ENCODE measurements at places on chromosomes 6 and 20.

DNA sequence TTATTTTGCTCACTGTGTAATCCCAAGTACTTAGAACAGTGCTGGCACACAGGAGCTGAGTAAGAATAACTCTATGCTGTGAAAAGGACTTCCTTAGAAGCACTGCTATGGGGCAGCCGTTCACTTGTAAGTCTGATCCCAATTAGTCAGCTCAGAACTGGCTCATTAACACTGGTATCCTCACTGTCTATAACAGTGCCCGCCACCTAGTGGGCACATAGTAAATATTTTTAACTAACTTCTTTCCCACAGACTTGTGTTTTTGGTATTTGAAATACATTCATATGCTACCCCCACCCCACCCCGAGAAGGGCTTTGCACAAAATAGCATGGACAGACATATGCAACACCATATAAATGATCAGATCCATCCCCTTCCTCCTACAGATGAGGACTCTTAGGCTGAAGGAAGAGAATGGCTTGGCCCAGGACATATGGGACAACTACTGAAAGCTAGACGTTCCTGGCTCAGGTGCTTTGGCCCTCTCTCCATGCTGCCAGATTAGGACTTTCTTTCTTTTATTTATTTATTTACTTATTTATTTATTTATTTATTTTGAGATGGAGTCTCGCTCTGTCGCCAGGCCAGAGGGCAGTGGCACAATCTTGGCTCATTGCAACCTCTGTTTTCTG is 47.1 kb downstream of the DST start:
- no peak for DNase-seq

- no peak for DNase-seq
Measured at GRCh38 chr6:34027939-34028441, 117.9 kb downstream of the GRM4 start.

GRCh38 chr6:14035071-14035847 is 82.3 kb upstream of the CD83 start:
- DNase-seq, result no peak

DNA sequence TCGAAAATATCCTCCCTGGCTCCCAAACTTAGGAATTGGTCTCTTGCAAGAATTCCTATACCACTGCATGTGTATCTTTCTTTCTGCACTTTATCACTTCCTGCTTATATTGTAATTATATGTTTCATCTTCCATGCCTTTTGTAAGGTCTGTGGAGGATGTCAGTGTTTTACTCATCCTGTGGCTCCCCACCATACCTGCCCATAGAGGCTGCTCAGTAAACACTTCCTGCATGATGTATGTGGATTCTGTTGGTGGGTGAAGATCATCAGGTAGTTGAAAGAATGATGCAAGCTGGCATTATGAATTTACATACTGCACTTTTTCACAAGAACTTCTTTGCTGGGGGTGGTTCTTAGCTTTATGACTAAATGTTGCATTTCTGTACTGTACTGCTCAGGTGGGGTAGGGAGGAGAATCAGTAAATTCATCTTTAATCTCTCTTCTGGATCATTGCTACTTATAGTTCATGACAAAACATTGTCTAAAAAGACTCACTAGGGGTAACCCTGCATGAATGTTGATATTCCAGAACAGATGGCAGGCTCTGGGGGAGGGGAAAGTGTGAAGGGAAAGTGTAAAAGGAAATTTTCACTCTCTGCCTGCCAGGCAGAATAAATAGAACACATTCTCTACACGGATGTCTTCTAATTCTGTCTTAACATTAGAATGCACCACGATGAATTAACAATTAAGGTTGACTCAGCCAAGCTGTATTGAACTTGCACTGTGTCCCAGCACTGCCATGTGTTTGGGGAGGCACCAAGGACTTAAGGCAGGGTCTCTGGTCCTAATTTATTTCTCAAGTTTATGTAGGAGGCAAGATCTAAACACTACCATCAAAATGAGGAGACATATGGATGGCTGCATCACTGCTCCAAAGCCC is 36.0 kb upstream of the KLHL31 start:
- DNase-seq, result no peak

DNA sequence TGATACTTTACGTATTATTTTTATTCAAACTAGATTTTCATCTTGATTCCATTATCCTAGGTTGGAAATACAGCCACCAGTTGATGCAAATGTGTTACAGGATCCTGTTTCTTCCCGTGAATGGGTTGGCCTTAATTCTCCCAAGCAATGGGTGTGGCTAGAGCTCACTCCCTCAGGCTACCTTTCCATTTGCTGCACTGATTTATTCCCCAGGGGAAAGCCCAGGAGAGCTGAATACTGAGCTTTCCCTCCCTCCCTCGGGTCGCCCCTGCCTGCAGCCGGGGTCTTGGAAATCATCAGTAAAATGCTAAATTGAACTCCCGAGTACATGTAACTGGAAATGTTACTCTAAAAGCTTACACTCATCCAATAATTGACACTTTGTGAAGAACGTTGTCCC is 9.9 kb downstream of the SMOC2 start:
- DNase-seq, result no peak

DNA sequence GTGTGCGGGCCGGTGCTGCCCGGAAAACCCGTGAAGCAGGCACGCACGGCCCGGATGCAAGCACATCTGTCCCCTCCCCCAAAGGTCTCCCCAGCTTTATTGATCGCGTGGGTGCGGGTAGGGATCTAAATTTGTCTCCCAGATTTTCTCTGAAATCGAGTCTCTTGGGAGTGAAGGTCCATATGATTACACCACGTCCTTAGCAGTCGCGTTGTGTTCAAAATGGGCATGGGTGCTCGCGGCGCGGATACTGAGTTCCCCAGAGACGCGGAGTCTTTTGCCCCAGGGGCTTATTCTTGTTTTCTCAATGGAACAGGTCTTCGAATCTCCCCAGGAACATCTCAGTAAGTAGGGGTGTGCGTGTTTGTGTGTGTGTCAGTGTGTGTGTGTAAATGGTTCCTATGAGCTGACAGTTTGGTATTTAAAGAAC is 2.8 kb upstream of the ZNF292 start:
- no peak for DNase-seq

DNA sequence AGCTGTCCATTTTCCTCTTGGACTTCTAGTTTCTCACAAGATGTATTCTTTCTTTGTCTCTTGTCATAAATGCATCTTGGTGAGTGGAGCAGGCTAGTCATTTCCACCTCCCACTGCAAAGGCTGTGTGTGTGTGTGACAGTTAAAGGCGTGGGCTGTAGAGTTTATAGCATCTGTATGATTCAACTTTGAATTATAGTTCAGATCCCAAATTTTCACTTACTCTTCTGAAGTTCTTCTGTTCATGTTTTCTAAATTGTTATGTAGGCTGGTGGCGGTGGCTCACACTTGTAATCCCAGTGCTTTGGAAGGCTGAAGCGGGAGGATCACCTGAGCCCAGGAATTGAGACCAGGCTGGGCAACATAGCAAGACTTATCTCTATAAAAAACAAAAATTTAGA is 44.7 kb upstream of the GRIK2 start:
- no peak for DNase-seq

DNA sequence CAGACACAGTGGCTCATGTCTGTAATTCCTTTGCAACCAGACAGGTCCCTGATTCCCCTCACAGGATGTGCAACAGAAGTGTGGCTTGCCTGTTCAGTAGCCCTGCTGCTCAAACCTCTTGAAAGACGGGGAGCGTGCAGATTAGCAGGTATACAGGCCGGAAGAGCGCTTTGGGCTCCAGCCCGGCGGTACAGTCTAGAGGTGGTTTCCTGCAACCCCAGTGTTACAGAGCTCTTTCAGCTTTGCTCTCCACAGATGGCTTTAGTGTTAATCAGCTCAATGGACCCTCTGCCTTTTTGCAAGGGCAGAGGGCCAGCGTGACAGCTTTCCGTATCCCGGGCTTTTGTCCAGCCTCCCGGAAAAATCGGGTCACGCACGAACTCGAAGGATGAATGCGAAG is 67.2 kb upstream of the TNFRSF21 start:
- DNase-seq, result no peak

- DNase-seq, result no peak
Measured at GRCh38 chr6:121823437-121823851, 388.0 kb downstream of the GJA1 start.

GRCh38 chr6:84975316-84975715 is 210.9 kb upstream of the TBX18 start:
- no peak for DNase-seq

GRCh38 chr20:32352121-32352720 is 5.9 kb upstream of the ASXL1 start:
- DNase-seq, result no peak

DNA sequence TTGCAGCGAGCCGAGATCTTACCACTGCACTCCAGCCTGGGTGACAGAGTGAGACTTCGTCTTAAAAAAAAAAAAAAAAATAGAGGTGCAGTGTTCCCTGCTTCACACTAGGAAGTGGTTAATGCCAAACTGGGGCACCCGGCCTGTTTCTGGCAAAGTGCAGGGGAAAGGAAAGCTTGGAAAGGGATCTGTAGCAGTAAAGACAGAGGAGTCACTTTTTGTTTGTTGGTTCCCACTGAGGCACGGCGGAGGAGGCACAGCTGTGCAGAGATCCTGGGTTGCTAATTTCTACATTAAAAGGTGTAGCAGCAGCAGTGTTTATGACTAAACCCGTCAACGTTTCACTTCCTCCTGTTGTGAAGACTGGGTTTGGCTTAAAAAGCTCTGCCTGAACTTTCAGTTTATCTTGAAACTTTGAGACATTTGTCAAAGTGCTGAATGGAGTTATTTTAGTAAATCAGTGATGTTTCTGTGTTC is 125.6 kb downstream of the CARMIL1 start:
- no peak for DNase-seq

DNA sequence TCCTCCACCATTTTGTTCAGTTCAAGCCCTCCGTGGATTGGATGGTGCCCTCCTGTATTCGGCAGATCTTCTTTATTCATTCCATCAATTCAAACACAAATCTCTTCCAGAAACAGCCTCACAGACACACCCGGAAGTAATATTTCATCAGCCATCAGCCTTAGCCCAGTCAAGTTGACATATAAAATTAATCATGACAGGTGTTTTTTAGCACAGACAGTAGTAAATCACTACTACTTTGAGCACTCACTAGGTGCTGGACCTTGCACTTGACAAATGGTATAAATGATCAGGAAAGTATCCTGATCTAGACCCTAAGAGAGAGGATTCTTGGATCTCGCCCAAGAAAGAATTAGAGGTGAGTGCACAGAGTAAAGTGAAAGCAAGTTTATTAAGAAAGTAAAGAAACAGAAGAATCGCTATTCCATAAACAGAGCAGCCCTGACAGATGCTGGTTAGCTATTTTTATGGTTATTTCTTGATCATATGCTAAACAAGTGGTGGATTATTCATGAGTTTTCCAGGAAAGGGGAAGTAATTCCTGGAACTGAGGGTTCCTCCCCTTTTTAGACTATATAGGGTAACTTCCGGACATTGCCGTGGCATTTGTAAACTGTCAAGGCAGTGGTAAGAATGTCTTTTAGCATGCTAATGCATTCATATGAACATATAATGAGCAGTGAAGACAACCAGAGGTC is 194.6 kb upstream of the LAMP5 start:
- DNase-seq, result no peak

DNA sequence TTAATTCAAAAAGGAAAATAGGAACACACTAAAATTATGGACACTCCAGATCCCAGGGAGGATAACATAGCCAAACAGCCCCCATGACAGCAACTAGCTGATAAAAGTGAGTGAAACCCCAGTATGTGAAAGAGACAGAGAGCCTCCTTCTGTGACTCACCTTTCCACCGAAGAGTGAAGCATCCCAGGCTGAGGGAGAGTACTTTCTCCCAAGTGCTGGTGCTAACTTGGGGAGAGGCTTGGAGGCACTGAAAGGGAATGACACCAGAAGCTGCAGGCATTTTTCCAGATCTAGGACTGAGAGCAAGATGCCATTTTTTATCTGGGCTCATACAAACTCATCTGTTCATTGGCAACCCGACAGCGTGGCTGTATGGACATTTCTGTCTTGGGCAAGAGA is 339.8 kb downstream of the HTR1B start:
- DNase-seq, result no peak

GRCh38 chr6:75196081-75196687 is 9.7 kb downstream of the COL12A1 start:
- DNase-seq, result no peak

- no peak for DNase-seq
Measured at GRCh38 chr6:170360476-170360875, 53.9 kb downstream of the FAM120B start.

- DNase-seq, result peak; percentile 69
Measured at GRCh38 chr6:158817728-158818580, 1.2 kb downstream of the EZR start.

DNA sequence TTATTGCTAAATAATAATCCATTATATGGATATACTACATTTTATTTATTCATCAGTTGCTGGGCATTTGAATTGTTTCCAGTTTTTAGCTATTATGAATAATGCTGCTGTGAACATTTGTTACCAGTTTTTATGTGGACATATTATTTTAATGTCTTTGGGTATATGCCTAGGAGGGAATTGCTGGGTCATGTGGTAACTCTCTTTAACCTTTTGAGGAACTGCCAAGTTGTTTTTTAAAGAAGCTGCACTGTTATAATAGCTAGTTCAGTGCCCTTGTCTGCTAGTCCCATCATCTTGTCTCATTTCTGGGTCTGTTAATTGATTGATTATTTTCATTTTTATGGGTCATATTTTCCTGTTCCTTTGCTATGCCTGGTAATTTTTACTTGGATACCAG is 56.3 kb downstream of the FOXO3 start:
- no peak for DNase-seq

DNA sequence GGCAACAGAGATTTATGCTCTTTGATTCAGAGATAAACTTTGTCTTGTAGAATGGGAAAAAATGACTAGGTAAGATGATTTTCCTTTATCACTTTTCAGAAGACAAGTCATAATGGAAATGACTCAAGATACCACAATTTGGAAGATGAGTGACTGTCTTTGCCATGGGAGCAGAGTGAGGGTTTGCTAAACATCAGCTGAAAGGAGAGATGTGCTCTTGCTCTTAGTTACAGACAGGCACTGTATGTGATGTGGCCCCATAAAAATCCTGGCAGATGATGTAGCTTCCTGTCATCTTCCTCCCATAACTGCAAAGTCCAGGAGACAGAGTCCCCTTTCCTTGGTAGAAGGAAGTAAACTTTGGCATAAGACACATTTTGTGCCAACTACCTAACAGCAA is 47.6 kb downstream of the BACH2 start:
- DNase-seq, result no peak

- no peak for DNase-seq
Measured at GRCh38 chr6:73073238-73073637, 152.1 kb downstream of the KHDC1L start.

- DNase-seq, result peak; percentile 51
Measured at GRCh38 chr6:138692058-138692977, 81.3 kb upstream of the CCDC28A start.

DNA sequence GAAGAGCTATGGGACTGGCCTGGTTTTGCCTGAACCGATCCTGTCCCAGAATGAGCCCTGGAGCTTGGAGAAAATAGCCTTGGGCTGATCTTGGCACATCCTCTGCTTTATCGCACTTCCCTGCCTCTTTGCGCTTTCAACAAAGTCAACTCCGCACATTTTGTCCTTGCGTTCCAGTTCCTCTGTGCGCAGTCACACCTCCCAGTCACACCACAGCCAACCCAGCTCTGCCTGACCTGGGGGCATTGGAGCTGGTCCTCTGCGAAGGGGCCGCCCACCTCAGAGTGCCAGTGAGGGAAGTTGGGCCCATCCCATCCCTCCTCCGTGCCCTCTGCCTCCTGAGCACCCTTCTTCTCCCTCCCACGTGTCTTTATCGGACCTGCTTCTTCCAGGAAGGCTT is 16.9 kb upstream of the UQCC2 start:
- no peak for DNase-seq
